ENCODE measurements at places on chromosomes 2 and 18.
A peak's percentile ranks its signal among the peaks of the same experiment; 100 is the strongest.

DNA sequence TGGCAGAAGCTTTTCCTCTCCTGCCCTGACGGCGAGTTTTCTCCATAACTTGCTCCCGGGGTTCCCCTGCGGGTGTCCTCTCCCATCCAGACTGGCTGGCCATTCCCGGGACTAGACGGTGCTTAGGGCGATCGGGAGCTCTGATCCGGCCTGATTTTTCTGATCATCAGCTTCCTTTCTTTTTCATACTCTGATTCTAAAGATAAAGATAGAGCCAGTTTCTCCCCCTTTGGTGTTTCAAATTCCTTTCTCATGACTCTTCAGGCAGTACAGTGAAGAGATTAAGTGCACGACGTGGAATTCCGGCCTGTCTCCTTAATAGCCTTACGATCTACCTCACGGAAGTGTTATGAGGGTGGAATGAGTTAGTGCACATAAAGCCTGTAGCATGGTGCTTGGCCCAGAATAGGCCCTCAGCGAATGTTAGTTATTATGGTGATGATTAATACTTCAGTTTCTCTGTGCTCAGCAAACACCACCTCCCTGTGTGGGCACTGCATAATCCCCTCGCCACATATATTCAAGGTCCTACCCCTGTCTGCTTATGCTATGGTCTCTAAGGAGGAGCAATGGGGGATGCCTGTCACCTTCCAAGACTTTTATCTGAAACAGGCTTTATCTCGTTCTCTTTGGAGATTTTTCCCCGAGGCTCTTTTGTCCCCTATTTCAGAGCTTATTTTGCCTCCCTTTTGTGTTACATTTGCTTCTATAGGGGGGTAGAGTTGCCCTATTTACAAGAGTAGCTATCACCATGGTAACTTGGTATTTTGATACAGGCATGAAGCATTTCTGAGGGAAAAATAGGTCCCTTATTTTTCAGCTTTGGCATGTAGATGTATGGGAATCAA lies 254.8 kb downstream of the CDH2 start:
- no peak for DNase-seq

- DNase-seq, result no peak
Measured at GRCh38 chr18:78006006-78006773, 756.5 kb downstream of the GALR1 start.

DNA sequence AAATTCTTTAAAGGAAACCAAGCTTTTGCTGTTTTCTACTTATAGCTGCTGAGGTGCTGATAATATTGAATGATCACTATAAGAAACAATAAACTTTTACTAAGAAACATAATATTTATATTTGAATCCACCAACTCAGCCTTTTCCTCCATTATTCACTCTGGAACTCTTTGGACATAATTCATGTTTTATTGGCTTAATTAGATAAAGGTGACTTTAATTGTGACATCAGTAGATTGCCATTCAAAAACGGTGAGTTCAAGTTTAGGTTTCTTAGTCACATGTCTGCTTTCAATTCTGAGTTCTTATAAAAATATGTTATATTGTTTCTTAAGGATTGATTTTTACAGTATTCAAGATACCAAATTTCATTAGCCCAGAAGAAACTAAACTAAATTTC lies 24.0 kb downstream of the CCDC85A start:
- no peak for DNase-seq

GRCh38 chr2:172403881-172404468 lies 23.4 kb upstream of the ITGA6 start:
- DNase-seq, result no peak

- peak; percentile 69 for DNase-seq
Measured at GRCh38 chr18:35231052-35231451, 9.8 kb upstream of the ZNF397 start.

- no peak for DNase-seq
Measured at GRCh38 chr2:220373878-220374277, 746.4 kb downstream of the SLC4A3 start.

DNA sequence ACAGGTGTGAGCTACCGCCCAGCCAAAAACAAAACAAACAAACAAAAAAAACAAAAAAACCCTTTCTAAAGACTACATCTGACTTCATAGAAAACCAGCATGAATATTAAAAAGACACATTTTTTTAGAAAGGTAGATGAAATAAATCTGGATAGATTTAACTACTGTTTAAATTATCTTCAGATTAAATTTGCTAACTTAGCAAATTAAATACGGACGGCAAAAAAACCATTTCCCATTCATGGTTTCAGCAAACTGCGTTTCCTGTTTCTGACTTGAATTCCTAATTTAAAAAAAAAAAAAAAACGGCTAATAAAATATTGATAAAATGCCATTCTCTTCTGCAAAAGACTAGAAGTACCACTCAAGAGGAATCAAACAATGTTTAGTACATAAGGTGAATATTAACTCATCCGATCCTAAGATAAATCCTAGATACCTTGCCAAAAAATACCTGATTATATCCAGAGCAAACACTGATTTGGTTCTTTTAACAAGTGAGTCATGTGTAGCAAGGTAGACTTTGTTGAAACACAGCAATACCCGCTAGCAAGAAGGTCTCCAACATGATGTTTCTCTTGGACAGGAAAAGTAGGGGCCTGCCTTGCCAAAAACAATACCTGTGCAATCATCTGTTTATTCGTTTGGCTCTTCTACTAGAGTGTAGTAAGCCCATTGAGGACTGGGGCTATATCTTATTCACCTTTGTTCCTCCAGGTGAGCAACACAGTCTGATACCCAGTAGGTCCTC lies 96.2 kb downstream of the BARD1 start:
- DNase-seq, result no peak

- DNase-seq, result no peak
Measured at GRCh38 chr2:226726546-226726945, 73.1 kb downstream of the IRS1 start.

GRCh38 chr2:233331536-233331935 lies 22.8 kb upstream of the DGKD start:
- no peak for DNase-seq

All from stimulated activated CD4-positive, alpha-beta T cell treated with anti-CD3 and anti-CD28 coated beads, Interleukin-15, amount 100 ng/mL, for 48 hours (primary cell).